Camera-type eye (tissue), 1 donor: ENCODE measurements at places on chromosomes 7 and 10. TPM values are rescaled to one million over a fixed set of nuclear protein-coding genes. Genes with fewer than 3 reads are reported as not detected.

Gene SUN3
- not detected for total RNA-seq

Gene AKR1C1
- total RNA-seq: 10.5 TPM

Gene INSYN2A
- 4.7 TPM for total RNA-seq

Gene CHST12
- 16.9 TPM for total RNA-seq

Gene MKRN1
- total RNA-seq: 110 TPM

Gene ASB4
- 1.0 TPM for total RNA-seq
